ENCODE measurements at places on chromosomes 4 and X.

GRCh38 chrX:6021316-6022091, 207.2 kb downstream of the NLGN4X start:
- DNase-seq: no peak

DNA sequence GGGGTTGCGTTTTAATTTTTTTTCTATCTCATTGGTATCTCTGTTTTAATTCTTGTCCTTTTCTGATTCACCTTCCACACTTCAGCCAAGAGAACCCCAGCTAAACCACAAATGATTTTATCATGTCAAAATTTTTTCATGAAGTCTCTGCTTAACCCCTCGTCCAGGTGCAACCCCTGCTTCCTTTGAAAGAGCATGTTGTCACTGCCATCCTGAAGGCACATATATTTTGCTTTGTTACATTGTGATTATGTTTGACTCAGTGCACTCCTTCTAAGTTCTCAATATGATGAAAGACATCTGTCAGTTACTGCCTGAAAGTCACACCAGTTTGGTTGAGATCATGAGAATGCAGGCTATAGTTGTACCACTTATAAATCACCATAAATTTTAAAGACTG, 99.9 kb upstream of the FMR1 start:
- DNase-seq: no peak

DNA sequence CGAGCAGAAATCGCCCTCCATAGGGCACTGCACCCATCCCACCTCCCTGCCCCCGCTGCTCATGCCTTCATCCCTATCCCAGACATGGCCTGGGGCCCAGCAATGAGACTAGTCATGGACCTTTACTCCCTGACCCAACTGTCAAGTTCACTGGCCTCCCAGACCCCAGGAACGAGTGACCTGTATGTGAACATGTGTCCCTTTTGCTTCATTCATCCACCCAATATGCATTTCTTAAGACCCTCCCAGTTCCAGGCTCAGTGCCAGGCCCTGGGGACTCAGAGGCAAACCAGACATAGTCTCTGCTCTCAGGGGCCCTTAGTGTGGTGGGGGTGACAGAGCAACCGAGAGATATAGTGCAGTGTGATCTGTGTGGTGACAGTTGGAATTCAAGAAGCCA, 67.0 kb downstream of the EFNB1 start:
- DNase-seq: no peak

- no peak for DNase-seq
These were observed 702.5 kb downstream of the ARAP2 start for GRCh38 chr4:35541888-35542213.

GRCh38 chrX:150446151-150446550, 83.0 kb downstream of the MAMLD1 start:
- no peak for DNase-seq

DNA sequence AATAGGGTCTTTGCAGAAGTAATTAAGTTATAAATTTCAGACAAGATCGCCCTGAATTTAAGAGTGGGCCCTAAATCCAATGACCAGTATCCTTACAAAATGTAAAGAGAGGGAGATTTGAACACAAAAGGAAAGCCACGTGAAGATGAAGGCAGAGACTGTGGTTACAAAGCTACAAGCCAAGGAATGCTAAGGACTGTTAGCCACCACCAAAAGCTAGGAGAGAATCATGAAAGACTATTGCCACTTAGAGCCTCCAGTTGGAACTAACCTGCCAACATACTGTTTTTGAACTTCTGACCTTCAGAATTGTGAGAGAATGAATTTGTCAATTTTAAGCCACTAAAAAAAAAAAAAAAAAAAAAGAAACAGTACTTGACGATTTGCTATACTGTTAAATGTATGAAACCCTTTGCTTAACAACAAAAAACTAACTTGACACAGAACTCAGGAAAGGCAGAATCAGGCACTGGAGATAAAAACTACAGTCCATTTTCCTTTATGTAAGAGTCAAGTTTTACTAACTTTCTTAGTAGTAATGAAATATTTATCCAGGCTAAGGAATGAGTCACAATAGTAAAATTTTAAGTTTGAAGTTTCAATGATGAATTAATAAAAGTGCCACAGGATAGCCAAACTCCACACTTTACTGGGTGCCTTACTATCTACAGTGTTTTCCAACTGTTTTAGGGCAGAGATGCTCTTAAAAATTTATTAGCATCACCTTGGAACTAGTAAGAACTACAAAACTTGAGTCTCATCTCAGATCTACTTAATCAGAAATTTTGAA, 25.1 kb downstream of the DHX15 start:
- no peak for DNase-seq

DNA sequence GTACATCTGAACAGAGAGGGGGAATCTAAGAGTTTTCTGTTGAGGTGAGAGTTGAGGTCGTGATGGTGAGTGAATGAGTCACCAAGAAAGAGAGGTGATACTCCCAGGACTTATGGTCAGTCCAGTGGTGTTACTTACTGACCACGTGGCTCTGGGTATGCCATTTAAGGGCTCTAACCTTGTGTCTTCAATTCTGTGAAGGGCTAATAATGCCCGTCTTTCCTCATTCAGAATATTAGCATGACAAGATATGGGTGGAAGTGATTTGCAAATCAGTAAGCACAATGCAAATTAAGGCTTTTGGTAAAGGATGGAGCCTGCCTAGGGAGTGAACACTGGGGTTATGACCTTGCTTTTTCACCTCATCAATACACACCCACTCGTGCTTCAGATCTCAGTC, 75.2 kb downstream of the COQ2 start:
- no peak for DNase-seq

GRCh38 chr4:104492183-104492771, 2.4 kb downstream of the CXXC4 start:
- no peak for DNase-seq

Data from caudate nucleus (tissue), 63 donors.